CD4-positive, alpha-beta T cell treated with Interferon gamma for 1 hour (primary cell): ENCODE measurements at places on chromosomes 7 and 10.

DNA sequence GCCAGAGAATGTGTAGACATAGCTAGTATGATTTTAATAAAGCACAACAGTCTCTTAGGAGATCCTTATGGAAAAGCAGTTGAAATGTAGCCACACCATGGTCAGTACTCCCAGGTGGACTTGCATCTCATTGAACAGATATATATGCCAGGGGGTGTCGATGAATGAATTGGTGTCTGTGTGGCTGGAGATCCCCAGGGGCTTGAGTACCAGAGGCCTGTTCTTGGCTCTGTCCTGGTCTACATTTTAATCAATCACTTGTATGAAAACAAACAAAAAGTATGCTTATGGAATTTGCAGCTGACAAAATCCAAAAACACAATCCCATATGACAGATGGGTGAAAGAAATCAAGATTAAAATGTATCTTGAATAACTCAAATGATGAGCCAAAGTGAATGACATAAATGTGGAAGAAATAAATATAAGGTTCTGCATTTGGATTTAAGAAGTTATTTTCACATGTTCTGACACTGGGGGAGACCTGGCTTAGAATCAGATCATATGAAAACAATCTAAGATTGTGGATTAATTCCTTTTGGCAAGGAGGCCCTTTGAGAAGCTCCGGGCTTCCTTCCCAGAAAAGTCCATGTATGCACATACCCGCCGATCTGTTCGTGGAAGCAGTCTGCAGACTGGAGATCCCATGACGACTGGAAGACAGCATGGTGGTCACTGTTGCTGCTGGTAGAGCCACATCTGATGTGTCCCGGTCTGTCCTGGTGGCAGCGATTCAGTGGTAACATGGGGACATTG is 15.6 kb downstream of the CLEC2L start:
- no peak for DNase-seq

DNA sequence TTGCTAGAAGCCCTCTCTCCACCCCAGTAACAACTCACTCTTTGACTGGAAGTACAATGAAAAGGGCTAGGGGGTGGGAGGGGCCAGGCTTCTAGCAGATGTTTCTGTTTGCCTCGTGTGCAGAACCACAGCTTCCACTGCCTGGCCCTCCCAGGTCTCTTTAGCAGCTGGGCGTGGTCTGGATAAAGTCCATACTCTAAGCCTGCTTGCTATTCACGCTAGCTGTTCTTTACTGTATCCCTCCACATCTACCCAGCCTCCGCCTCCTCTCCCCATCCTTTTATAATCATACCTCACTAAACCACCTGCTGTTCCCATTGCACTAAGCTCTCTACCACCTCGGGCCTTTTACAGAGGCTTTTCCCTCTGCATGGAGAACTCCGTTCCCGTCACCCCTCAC is 288.8 kb downstream of the CAMK1D start:
- no peak for DNase-seq

DNA sequence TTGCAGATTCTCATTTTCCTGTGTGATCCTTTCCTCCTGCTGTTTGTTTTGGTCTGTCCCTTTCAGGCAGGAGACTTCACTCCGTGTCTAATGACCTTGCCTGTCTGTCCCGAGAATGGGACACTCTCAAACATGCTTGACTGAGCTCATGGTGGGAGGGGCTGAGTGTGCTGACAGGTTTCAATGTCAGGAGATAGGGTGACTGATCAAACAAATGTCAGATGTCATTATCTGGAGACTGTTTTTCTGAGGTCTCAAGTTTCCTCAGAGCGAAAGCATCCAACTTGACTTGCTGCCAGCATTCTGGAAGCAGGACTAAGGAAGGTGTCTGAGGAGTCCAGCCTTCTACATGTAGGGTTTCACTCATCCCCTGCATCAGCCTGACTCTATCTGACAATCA is 228.8 kb upstream of the KIAA1217 start:
- DNase-seq = no peak

DNA sequence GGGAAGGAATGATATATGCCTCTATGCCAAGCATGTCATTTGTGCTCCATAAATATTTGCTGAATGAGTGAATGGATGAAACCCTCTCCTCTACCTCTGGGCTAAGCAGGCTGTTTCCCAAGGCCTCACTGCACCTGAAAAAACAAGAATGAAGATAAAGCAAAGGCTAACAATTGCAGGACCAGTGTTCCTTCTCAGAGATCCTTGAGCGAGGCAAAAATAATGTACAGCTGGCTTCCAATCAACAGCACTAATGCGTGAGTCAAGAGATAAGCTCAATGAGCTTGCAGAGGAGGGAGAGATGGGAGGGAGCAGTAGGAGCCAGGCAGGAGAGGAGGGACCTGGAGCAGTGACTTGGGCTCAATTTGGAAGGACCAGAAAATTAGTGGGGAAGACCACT is 144.5 kb upstream of the NFE2L3 start:
- no peak for DNase-seq

DNA sequence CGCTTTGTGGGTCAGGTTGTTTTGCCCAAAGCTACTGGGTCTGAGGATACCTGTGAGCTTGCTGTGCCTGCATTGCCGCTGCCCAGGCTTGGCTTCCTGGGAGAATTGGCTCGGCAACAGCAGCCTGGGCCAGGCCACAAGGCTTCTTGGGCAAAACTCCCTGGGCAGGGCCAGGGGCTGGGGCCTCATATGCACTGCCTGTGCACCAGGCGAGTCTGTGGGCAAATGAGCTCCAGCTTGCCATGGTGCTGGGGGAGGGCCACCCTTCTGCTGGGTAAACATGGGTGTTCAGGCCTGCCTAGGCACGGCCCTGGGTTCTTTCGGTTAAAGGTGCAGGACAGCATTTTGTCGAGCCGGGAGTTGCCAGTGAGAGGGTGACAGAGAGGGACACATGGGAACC is 19.4 kb downstream of the ZMIZ1 start:
- no peak for DNase-seq
